ENCODE measurements at places on chromosomes 16 and 17.

DNA sequence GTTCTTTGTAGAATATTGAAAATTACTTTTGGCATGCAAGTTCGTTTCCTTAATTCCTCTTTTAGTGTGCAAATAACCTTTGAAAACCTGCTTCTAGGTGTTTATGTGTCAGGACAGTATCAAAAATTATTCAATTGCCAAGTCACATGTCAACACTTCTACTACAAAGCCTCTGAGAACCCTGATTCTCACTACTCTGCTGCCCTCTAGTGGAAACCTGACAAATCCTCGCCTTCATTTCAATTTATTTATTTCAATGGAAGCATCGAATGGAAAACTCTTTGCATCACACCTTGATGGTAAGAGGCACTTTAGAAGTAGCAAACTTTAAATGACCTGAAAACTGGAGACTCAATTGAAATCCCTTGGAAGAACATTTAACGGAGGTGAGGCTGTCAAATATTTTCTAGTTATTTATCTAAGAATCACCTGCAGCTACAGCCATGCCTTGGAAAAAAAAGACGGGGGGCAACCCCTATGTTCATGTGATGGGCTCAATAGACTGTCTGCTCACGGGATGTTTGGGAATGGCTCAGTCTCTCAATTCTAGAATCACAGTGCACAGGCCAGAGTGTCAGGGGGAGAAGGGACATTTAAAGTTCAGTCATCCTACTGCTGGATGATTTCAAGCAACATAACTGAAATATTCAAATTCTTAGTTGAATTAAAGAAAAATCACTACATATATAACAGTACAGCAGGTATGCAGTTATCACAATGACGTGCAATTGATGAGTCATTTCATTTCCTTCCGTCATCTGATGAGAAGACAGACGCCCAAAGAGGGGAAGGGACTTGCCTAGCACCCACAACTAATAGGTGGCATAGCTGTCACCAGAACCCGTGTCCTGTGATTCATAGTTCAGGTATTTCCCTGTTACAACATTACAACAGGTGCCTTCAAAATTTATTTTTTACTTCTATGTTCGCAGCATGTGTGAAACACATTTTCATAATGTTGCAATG lies 563.9 kb downstream of the TOX3 start:
- peak; percentile 50 for DNase-seq

DNA sequence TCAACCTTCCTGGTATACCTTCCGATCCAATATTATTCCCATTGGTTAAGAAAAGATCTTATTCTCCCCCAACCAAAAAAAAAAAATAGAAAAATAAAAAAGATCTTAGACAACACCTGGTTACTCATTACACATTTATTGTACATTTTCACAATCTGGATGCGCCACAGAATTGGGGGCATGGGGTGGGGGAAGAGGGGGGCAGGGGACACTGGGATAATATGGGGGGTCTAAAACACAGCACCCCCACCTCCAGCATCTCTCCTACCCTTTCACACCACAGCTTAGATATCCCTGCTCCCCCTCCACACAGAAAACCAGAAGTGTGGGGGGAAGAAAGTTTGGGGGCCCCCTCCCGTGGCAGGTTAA lies 3.7 kb downstream of the VAMP2 start:
- no peak for DNase-seq

DNA sequence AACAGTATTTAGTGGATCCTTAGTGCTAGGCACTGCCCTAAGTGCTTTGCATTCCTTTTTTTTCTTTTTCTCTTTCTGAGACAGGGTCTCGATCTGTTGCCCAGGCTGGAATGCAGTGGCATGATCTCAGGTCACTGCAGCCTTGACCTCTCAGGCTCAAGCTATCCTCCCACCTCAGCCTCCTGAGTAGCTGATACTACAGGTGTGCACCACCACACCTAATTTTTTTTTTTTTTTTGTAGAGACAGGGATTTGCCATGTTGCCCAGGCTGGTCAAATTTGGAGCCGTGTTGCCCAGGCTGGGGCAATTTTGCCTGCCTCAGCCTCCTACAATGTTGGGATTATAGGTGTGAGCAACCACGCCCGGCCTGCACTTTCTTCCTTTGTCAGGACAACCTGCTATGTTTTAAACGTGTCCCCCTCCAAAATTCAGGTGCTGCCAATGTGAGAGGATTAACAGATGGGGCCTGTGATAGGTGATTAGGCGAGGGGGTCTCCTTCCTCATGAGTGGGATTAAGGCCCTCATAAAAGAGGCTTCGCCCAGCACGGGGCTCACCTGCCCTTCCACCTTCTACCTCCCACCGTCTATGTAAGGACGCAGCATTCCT lies 5.4 kb downstream of the NQO1 start:
- DNase-seq: no peak

DNA sequence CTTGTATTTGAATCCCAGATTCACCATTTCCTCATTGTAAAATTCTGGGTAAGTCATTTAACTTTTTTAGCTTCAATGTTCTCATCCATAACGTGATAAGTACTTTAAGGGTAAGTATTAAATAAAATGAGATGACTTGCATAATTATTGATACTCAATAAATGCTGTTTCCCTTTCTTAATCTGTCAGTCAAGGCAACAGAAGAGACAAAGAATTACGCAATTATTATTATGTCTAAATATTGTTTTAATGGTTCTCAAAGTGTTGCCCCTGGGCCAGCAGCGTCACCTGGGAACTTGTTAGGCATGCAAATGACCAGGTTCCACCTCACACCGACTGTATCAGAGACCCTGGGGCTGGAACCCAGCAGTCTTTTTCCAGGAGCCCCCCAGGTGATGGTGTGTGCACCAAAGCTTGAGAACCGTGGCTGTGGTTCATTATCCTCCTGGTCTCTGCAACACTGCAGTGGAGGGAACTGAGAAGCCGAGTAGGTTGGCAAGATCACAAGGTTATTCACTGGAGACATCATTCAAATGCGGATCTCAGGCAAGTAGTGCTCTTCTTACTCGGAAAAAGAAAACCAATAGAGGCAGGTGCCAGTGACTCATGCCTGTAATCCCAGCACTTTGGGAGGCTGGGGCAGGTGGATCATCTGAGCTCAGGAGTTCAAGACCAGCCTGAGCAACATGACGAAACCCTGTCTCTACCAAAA lies 43.5 kb downstream of the LYRM9 start:
- DNase-seq: no peak

GRCh38 chr16:12300490-12300889 lies 324.0 kb downstream of the SNX29 start:
- no peak for DNase-seq

DNA sequence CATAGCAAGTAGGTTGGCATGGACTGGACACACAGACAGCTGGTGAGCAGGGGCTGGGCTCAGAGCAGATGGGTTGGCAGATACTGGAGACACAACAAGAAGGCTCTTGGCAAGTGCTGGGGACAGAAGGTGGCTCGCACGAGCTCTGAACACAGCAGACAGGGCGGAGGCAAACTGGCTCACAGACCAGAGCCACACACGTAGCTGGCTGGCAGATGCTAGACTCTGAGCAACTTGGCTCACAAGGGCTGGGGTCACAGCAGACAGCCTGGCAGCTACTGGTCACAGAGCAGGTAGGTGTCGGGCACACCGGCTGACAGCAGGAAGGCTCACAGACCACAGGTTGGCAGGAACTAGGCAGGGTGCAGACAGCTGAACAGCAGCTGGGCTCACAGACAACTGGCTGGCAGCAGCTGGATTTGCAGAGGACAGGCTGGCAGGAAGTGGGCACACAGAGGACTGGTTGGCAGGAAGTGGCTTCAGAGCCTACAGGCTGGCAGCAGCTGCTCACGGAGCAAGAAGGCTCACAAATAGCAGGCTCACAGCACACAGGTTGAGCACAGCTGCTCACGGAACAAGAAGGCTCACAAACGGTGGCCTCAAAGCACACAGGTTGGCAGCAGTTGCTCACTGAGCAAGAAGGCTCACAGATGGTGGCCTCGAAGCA lies 725 bp downstream of the KRTAP16-1 start:
- peak; percentile 72 for DNase-seq

GRCh38 chr17:70912716-70913485 lies 743.6 kb downstream of the KCNJ2 start:
- DNase-seq: no peak

- no peak for DNase-seq
These were observed 154.1 kb upstream of the RPL38 start for GRCh38 chr17:74049167-74049966.

GRCh38 chr17:2704890-2705248 lies 6.7 kb downstream of the CLUH start:
- no peak for DNase-seq

DNA sequence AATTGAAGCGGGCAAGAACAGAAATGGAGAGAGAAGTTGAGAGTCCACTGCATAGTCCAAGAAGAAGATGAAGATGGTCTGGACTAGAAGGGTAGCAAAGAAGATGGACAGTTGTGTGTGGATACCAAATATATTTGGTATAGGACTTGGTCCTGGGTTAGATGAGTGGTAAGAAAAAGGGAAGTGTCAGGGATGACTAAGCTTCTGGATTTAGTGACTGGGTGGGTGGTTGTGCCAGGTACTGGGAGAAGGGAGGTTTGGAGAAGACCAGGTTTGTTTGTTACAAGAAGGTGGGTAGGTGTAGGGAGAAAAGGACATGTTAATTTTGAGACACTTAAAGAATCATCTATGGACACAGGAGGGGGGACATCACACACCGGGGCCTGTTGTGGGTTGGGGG lies 5.4 kb downstream of the VMP1 start:
- DNase-seq: no peak

Data from DMS153 (cell line).